ENCODE measurements at places on chromosomes 2 and 18.

DNA sequence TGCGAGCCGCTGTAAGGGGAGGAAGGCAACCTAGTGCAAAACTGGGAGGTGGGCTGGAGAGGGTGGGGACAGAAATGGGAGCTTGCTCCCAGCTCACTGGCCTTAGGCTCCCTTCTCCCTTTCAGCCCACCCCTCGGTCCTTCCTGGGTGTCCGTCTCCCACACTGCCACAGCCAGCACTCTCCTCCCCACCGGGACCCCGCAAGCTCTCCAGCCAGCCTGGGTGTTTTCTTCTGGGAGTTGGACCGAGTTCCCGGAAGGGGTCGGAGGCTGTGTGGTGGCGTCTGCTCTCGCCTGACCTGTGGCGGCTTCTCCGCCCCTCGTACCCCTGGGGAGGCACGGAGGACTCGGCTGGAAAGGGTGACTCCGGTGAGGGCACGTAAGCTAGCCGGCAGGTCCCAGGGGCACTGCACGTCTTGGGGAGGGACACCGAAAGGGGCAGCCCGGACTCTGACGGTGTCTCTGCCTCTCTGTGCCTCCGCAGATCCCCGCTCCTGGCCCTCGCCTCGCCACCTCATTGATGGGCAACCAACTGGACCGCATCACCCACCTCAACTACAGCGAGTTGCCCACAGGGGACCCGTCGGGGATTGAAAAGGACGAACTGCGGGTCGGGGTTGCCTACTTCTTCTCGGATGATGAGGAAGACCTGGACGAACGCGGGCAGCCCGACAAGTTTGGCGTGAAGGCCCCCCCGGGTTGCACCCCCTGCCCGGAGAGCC is 1.1 kb downstream of the LRATD1 start:
- no peak for DNase-seq

GRCh38 chr2:150732064-150732463 is 244.6 kb upstream of the RND3 start:
- DNase-seq = peak; percentile 43

GRCh38 chr2:172655091-172655837 is 80.4 kb upstream of the RAPGEF4 start:
- DNase-seq = peak; percentile 70

DNA sequence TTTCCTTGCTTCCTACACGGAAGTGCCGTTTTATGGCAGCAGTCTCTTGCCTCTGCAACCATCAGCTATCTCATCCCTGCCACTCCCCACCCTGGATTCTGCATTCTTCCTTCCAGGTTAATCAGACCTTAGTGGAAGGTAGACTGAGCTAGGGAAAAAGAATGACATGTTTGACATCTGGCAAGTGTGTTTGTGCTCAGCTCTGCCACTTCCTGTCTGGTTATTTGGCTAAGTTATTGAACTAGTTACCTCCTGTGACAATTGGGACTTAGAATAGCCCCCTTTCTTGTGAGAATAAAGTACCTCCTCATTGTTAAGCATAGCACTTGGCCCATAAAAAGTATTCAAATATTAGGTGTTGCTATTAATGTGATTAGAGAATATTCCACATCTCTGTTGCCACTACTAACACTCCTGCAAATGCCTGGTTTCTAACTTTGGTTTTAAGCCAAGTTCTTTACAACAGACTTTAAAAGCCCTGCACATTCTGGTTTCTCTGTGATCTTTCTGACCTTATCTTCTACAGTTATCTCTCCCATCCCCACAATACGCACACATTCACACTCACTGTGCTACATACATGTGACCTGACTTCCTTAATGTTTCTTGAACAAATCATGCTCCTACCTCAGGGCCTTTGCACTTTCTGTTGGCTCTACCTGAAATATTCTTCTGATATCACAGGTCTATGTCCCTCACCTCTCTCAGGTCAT is 10.8 kb upstream of the MAPRE2 start:
- DNase-seq = no peak

DNA sequence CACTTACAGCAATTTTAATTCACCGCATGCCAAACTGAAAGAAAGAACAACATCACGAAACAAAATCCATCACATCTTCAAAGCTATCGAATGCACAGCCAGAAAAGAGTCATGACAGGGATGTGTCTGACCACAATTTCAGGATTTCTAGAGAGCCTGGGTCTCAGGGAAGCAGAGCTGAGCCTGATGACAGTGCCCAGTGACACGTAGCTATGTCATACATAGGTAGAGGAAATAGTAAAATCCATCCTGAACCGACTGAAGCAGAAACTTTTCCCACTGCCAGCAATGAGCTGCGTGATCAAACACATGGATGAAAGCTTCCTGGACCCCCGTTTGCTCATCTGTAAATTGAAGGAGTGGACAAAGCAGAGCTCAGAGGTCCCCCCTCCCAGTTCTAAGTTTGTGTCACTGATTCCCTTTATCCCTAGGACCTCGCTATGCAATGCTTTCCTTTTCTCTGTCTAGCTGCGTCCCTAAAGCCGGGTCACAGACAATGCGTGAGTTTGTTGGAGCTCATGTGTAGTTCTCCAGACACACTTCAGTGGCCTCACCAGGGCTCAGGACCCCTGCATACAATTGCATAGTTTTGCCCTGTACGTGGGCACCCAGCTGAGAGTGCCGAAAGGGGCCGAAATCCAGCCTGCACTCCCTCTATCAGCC is 37.6 kb downstream of the CCBE1 start:
- peak; percentile 35 for DNase-seq

GRCh38 chr18:77702686-77703085 is 453.0 kb downstream of the GALR1 start:
- DNase-seq = no peak

DNA sequence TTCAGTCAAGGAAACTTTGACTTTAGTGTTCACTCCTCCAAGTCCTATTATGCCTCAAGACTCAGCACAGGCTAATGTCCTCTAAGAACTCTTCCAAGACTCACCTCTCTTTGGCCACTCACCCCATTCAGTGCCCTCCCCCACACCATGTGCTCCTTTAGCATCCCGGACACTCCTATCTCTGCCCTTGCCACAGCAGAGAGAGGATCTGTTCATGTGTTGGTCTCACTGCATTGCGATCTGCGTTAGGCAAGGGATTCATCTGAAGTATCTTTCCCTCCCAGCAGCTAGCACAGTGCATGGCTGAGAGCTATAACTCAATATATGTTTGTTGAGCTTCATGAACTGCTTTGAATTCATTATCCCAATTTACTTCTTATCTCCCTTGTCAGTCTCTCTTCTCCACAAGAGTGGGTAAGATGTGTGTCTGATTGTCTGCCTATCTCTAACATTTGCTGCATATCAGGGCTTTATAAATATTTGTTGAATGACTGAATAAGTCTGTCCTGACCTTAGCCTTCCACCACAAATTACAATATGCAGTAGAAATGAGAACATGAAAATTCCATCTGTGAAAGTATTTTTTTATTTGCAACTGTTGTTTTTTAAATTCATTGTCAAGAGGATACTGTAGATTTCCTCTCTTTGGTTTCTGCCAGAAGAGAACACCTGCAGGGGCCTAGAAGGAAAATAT is 179.9 kb upstream of the NCKAP5 start:
- no peak for DNase-seq

DNA sequence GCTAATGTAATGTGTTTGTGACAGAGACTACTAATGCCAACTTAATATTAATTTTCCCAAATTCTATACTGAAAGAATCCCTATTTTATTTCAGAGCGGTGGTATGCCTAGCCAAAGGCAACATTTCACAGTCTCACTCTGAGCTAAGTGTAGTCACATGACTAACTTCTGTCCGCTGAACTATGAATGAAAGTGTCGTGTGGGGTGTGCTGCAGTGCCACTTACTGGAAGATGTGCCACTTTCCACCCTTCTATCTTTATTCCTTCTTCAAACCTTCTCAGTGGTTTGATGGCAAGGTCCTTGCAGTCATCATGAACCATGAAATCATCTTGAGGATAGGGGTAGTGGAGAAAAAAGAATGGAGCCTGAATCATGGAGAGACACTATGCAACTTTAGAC is 47.3 kb upstream of the C1D start:
- no peak for DNase-seq

Measured in AG20443 (cell line).